Neural progenitor cell (in vitro differentiated cells): ENCODE measurements at places on chromosomes 13 and 19.

DNA sequence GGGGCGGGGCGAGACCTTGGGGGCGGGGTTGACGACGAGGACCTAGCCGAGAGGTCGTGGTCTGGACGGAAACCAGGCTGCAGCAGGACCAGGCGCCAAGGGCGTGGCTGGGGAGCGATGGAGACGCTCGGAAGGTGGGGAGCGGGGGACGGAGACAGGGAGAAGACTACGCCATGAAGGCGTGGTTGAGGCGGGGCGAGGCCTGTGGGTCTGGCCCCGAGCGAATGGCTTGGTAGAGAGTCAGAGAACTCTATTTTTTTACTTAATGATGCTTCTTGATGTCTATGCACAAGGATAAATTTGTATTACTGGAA lies 674 bp upstream of the FBXL12 start:
- no peak for DNase-seq

GRCh38 chr19:3281026-3281425 lies 56.6 kb downstream of the CELF5 start:
- no peak for DNase-seq

GRCh38 chr13:78649997-78650716 lies 8.8 kb downstream of the OBI1 start:
- no peak for DNase-seq

DNA sequence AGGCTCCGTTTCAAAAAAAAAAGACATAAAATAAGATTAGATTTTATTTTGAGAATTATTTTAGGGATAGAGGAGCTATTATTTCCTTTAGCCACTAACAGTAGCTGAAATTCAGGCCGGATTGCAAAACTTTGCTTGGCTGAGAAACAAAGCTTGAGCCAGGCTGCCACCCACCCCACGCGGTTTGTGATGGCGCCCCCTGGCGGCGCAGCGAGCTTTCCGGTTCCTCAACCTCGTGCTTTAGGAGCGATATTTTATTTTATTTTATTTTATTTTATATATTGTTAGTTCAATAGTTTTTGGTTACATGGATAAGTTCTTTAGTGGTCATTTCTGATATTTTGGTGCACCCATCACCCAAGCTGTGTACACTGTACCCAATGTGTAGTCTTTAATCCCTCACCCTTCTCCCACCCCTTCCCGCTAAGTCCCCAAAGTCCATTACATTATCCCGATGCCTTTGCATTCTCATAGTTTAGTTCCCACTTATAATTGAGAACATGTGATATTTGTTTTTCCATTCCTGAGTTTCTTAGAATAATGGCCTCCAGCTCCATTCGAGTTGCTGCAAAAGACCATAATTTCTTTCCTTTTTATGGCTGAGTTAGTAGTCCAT lies 19.8 kb upstream of the CEACAM4 start:
- DNase-seq, result no peak

GRCh38 chr13:52850396-52851136 lies 2.1 kb upstream of the PCDH8 start:
- peak; percentile 93 for DNase-seq

GRCh38 chr13:49454388-49455006 lies 10.4 kb downstream of the SETDB2 start:
- DNase-seq, result no peak

DNA sequence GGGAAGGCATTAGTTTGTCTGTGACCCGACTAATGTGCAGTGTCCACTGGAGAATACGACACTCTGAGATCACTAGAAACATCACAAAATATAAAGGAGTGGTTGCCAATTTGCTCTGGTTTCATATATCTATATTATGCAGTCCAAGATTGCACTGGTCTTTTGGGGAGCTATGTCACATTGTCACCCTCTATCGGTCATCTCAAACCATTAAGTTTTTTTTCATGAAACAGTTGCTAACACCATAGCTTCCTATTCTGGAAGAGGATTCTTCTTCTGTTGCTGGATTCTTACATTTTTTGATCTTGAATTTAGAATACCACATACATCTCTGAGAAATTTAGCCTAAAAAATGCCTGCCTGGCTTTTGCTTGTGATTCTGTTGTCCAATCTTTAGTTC lies 168.6 kb downstream of the LACC1 start:
- DNase-seq, result no peak

- DNase-seq, result no peak
Observed at GRCh38 chr13:40484101-40484800, 182.2 kb downstream of the FOXO1 start.

DNA sequence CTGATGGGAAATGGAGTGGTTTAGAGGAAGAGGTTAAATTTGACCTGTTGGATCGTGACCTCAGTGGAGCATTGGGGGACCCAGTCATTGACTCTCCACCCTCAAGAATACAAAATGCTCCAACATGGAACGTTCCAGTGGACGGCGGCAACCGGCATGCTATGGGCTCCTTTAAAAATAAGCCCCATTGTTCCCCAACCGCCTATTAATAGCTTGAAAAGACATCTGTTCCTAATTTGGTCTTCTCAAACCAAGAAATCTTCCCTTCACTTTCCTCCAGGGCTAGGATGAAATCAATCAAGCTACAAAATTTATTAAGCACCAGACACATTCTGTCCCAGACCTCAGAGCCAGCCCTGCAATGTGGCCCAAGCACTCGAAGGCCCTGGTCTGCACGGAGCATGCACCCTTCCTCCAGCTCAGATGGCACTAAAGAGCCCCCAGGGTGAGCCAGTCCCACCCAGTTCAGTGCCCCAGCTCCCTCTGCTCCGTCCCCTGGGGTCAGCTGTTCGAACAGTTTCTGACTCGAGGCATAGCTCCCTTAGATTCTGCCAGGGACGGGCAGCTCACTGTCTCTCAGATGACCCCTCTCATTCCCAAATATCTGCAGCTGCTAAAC lies 22.5 kb upstream of the VSTM2B start:
- DNase-seq, result no peak

- DNase-seq, result peak; percentile 33
Observed at GRCh38 chr19:44003461-44004009, 778 bp downstream of the ZNF230 start.

- DNase-seq, result peak; percentile 25
Observed at GRCh38 chr19:38155453-38155852, 68.6 kb downstream of the DPF1 start.

DNA sequence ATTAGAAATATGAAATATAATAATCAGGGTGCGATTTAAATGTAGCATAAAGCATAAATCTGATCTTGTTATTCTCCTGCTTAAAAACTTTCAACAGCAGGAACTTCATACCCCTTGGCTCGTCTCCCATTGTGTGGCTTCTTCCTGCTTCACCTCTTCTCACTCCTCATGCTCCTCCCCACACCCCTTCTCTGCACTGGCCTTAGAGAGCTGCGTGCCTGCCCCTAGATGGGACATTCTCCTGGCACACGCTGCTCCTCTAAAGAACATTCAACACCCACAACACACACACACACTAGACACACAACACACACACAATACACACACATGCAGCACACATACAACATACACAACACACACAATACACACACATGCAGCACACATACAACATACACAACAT lies 104.6 kb upstream of the RAP2A start:
- no peak for DNase-seq

- no peak for DNase-seq
Observed at GRCh38 chr13:99307648-99308339, 595 bp upstream of the GPR183 start.

DNA sequence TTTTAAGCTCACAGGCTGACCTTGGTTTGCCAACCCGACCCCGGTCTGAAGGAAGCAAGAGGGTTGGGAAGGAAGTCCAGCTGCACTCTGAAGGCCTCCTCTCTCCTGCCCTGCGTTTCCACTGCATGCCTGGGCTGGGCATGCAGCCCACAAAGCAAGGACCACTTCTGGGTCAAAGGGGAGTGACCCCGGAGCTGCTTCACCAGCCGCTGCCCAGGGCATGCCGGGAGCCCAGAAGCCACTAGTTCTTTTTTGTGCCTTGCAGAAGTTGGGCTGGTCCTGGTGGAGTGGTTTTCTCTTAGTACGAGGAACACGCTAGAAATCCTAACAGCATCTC lies 166.7 kb downstream of the FLT1 start:
- no peak for DNase-seq

- no peak for DNase-seq
Observed at GRCh38 chr13:30268673-30269072, 38.7 kb downstream of the KATNAL1 start.

DNA sequence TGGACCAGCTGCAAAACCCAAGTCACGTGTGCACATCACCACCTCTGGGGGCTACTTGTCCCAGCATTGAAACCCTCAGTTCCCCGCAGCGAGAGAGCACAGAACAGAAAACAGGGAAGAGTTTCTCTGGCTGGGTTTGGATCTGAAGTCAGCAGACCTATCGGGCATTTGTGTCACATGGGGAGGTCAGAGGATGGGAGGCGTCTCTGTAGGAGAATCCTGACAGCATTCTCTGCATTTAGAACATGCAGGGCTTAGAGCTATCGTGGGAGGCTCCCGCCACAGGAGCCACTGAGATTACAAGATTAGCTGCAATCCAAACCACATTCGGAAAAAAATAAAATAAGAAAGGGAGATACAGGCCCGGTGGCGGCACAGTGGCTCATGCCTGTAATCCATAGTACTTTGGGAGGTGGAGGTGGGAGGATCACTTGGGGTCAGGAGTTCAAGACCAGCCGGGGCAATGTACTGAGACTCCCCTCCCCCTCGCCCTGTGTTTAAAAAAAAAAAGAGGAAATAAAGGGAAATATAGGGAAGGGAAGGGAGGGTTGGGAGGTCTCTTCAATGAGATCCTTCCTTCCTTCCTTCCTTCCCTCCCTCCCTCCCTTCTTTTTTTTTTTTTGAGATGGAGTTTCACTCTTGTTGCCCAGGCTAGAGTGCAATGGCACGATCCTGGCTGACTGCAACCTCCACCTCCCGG lies 2.9 kb upstream of the TLE6 start:
- DNase-seq, result peak; percentile 36

- no peak for DNase-seq
Observed at GRCh38 chr19:33659835-33660234, 38.1 kb downstream of the CHST8 start.
